ENCODE measurements at places on chromosomes 13 and 19.

DNA sequence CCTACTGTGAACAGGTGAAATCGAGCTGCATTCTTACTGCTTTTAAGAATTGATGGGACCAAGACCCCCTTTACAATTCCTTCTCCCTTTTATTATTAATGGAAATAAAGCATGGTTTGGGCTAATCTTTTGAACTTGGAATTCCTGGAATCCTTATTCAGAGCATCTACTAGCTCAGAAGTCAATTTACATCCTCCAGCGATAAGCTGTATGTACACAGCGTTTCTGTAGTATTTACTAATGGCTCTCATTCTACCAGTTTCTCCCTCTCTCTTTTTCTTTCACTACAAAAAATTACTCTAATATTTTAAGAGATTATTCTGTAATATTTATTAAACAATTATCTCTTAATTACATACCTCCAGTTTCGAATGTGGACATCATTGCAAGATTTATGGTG, 31.5 kb downstream of the FREM2 start:
- no peak for DNase-seq

DNA sequence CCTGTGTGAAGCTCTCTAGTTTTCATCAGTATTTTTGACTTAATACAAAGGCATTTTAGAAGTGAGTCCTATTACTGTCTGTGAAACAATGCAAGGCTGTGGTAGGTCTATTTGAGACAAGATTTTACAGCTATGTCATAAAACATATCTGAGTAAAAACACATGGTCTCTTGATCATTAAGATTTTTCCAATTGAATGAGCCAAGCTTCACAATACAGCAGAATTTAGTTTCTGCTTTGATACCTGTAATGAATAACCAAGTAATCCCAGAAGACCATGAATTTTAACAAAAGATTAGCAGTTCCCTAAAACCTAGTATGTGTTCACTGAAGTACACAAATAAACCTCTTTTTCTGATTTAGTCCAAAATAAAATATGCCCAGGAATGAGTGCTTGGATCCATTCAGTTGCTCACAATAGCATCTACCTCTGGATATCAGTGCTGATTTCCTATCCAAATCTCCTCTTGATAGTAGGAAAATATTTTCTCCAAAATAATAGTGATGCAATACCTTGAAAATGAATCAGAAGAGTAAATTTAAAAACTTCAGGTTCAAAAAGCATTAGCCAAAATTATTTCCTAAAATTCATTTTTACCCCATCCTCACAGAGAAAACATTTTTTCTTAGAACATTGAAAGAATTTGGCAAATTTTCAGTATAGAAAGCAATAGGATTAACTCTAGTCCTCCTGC, 533.5 kb upstream of the SGCG start:
- no peak for DNase-seq

GRCh38 chr19:29538651-29539050, 12.9 kb downstream of the VSTM2B start:
- DNase-seq: no peak

- DNase-seq: no peak
Observed at GRCh38 chr13:31878955-31879354, 139.6 kb downstream of the RXFP2 start.

GRCh38 chr19:16159655-16160054, 13.7 kb downstream of the CIB3 start:
- no peak for DNase-seq

GRCh38 chr13:91406619-91407018, 8.2 kb downstream of the GPC5 start:
- DNase-seq: peak; percentile 5

- DNase-seq: no peak
Observed at GRCh38 chr19:35295792-35296462, 4.0 kb downstream of the MAG start.

- no peak for DNase-seq
Observed at GRCh38 chr19:1858412-1859081, 4.8 kb downstream of the KLF16 start.

All from dermis microvascular lymphatic vessel endothelial cell (primary cell).